ENCODE measurements at places on chromosomes 2 and 18.
A peak's percentile ranks its signal among the peaks of the same experiment; 100 is the strongest.

DNA sequence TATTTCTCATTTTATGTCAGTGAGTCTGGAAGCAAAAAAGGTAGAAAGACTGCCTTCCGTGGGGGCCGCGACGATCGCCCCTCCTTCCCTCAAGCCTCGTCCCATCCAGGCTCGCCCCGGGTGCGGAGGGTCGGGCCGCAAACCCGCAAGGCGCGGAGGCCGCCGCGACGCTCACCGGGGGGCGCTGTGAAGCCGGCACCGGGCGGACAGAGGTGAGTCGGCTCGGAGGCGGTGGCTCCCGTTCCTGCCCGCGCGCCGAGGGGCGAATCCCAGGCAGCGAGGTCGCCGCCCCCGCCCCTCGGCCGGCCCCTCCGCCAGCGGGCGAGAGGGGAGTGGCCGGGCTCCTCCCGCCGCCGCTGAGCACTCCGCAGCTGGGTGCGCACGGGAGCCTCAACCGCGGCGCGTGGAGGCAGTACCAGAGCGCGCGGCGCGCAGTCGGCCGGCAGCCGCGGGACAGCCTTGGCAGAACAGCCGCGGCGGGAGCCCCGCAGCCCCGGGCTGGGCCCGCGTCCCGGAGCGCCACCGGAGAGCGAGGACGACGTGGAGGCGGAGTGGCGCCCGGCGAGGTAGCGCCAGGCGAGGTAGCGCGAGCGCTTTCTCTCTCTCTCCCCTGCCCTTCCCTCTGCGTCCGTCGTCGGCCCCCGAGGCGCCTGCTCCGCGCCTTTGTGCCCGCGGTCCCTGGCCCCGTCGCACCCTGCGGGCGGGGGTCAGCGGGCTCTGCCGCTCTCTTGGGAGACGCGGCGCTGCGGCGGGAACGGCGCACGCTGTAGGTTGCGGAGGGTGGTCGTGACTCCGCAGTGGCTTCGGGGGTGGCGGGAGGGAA, at the start of gene MYO1B:
TSS of gene MYO1B (plus strand) at position 359 of the 823 bp plus-strand sequence. CDS start 31,492 bp downstream, outside the sequence.
- DNase-seq, result no peak

DNA sequence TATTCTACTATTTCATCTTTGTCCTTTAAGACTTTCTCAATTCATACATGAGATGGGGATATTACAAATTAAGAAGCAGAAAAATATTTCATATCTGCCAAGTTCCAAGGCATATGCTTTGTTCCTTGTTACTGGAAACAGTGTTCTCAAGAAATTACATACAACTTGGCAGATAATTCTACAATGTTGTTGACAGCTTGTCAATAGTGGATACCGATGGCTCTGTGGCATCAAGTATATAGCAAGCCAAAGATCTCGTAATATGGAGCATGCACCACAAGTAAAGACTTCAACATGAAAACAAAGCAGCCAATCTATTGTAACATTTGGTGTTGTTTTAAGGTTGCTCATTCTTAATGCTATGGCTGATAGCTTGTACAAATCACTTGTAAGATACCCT, 598.2 kb upstream of the KLHL29 start:
- DNase-seq, result no peak

DNA sequence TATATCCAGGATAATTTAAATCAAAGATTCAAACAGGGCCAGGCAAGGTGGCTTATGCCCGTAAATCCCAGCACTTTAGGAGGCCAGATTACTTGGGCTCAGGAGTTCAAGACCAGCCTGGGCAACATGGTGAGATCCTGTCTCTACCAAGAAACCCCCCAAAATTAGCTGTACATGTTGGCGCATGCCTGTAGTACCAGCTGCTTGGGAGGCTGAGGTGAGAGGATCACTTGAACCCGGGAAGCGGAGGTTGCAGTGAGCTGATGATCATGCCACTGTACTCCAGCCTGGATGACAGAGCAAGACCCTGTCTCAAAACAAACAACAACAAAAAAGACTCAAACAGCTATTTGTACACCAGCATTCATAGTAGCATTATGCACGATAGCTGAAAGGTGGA, 9.2 kb downstream of the RAB10 start:
- DNase-seq, result no peak

DNA sequence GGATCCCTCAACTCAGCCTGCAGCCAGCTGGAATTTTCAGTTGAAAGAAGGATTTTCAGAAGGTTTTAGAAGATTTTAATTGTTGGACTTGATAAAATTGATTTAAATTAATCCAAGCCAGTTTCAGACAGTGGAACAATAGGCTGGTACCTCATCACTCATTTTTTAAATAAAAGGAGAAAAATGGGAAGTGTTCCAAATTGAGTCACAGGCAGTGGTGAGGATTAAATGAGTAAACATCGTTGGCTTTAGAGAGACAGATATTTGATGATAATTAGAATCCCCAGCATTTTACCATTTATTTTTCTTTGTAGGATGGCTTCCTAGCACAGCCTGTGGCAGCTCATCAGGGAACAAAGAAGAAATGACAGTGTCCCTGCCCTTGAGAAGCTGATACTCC, 7.4 kb downstream of the CXCR4 start:
- DNase-seq, result no peak

DNA sequence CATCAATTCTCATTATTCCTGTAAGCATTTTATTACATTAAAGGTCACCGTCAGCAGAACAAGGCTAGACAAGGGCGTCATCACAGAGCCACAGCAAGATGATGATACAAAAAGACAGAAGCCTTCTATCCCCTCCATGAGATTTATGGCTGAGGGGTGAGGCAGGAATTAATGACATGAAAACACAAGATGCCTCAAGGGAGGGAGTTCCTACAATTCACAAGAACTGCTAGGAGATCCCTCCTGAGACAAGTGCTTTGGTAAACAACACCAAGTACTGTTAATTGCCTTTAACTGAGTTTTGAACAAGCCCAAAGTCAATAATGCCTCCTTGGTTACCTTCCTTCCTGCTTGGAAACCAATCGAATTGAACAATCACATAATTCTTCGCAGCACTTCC, 14.1 kb downstream of the ADD2 start:
- DNase-seq, result no peak

DNA sequence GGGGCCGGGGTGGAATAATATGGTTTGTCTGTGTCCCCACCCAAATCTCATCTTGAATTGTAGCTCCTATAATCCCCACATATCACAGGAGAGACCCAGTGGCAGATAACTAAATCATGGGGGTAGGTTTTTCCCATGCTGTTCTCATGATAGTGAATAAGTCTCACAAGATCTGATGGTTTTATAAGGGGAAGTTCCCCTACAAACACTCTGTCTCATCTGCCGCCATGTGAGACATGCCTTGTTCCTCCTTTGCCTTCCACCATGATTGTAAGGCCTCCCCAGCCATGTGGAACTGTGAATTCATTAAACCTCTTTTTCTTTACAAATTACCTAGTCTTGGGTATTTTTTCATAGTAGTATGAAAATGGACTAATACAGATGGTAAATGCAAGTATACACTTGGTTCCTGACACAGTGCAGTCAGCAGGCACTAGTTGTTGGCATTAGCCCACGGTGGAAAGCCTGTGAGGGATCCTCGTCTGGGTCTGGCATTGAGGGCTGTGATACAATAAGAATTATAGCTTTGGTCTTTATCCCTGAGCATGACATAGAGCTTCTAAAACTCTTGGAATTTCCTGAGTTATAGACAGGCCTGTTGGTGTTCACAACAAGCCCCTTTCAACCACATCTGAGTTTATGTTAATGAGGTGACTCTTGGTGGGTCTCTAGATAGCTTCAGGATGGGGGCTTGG, 135.8 kb downstream of the CABLES1 start:
- no peak for DNase-seq

GRCh38 chr2:109523536-109524361, 90.0 kb downstream of the SEPTIN10 start:
- DNase-seq, result no peak

- no peak for DNase-seq
Observed at GRCh38 chr2:128717758-128718710, 399.4 kb upstream of the HS6ST1 start.

DNA sequence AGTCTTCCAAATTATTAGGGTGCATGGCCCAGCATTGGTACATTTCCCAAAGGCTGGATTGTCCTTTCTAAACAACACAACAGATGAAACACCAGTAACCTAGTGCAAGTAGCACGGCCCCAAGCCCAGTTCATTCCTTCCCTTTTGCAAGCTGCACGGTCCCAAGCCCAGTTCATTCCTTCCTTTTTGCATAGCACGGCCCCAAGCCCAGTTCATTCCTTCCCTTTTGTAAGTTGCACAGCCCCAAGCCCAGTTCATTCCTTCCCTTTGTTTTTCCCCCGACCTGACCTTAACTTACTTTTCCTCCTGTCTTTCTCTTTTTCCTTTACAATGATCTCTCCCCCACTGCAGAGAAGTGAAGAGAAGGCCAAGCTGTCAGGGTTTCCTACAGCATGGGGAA, 60.9 kb downstream of the C18orf63 start:
- no peak for DNase-seq

GRCh38 chr2:100870652-100871531, 51.0 kb downstream of the NPAS2 start:
- DNase-seq, result no peak

DNA sequence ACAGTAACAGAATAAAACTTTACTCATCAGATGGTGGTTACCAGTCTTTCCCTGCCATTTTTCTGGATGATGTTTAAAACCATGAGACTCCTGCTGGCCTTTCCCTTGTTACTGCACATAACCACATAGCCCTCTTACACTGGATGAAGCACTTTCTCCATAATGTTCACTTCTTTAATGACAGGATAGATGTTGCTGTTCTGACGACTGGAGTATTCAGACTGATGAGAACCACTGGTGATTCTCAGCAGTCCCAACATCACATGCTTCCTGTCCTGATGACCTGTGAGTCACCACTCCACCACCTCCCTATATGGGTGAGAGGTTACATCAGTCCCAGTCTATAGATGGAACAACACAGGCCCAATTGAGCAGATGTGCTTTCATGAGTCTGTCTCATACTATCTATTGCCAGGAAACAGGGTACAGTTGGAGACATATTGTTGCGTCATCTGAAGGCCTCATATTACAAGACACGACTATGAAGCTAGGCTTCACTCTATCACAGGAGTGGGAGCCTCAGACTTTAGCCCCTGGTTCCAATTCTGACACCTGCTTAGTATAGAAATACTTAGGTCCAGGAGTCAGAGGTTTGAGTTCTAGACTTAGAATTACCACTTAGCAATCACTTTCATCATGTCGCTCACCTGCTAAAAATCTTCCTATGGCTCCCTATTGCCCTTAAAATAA, 145.7 kb upstream of the KLF7 start:
- DNase-seq, result no peak

DNA sequence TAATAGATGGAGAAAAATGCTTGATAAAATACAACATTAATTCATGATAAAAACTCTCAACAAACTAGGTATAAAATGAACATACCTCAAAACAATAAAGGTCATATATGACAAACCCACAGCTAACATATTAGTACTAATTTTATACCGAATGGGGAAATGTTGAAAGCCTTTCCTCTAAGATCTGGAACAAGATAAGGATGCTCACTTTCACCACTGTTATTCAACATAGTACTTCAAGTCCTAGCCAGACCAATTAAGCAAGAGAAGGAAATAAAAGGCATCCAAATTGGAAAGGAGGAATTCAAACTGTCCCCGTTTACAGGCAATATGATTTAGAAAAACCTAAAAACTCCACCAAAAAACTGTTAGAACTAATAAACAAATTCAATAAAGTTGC, 61.5 kb upstream of the CTIF start:
- DNase-seq, result no peak

DNA sequence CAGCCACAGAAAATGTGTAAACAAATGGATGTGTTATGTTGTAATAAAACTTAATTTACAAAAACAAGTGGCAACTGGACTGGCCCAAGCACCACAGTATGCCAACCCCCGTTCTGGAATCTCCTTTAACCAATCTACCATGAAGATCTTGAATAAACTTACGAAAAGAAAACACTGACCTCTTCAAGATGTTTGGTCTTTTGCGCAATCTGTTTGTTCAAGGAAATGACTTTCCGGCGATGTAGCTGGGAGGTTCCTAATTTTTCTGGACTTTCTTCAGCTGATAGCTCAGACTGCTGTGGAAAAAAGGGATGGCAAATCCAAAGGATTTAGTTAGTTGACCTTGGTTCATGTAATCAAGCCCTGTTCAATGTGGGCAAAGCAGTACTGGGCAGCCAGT, 55.7 kb downstream of the CCDC93 start:
- no peak for DNase-seq

DNA sequence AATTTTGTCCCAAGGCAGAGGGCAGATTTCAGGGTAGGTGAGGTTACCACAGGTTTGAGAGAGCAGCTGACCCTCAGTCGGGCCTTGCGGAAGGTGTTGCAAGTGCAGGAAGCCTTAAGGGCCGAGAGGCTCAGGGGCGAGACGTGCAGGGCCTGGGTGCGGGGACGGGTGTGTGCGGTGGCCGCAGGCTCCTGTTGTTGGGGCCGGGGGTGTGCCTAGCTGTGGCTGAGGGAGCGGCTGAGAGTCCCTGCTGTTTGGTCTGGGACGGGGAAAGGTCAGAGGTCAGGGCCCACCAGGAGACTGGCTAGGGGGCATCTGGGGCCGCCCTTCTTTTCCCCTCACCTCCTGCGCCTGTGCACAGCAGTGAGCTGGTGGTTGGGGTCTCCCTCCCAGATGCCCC, 52.5 kb downstream of the NTSR2 start:
- DNase-seq, result no peak

- DNase-seq, result no peak
Observed at GRCh38 chr18:2535419-2535910, 35.8 kb downstream of the METTL4 start.

DNA sequence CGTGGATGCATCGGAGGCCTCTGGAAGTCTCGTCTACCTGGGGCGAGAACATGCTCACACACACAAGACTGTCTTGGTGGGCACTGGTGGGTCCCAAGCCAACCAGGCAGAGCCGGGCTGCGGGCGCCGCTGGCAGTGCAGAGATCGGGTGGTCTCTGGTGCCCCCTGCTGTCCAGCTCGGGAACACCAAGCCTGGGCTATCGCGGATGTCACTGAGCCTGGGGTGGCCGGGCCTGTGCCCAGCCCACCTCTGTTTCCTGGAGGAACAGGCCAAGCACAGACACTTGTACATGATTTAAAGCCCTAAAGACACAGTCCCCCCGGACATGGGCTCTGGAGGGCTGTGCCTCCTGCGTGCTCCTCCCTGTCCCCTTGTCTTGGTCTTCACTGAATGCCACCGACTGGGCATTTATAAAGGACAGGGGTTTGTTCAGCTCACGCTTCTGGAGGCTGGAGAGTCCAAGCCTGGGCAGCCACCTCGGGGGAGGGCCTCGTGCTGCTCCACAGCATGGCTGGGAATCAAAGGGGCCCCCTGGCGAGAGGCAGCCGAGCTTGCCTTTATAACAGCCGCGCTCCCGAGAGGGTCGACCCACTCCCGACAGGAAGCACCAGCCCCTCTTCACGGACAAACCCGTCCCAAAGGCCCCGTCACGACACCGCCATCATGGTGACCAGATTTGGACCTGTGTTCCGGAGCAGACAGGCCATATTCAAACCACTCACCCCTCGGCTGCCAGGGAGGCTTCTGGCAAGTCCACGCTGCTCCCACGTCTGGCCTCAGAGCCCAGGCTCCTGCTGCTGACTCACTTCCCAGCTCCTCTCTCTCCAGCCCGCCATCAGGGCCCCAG, 3.6 kb upstream of the OTOS start:
- peak; percentile 65 for DNase-seq
